Pons (tissue), 1 donor: ENCODE measurements at places on chromosomes 11 and 22.

- no peak for DNase-seq
Observed at GRCh38 chr22:41302021-41302767, 869 bp downstream of the ZC3H7B start.

- DNase-seq = no peak
Observed at GRCh38 chr11:36736103-36736502, 138.1 kb upstream of the RAG2 start.

- DNase-seq = no peak
Observed at GRCh38 chr22:27329966-27330645, 471.4 kb downstream of the MN1 start.

DNA sequence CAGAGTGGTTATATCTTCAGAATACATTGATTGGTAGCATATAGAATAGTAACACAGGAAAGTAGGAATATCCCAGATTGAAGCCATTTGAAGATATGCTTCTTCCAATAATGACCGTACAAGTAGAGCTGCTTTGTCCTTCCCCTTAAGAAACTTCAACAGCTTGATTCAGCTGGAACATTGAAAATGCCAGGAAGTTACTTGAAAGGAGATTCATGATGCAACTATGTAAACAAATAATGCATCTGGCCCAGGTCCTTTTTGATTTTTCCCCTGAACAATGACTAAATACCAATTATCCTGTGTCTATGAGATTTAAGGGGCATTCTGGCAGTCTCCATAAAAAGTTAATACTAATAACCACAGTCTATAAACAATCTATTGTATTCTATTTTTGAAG is 3.0 kb downstream of the DKK3 start:
- DNase-seq = no peak

- no peak for DNase-seq
Observed at GRCh38 chr11:72466410-72466809, 32.1 kb upstream of the CLPB start.

GRCh38 chr11:46305295-46305694 is 27.8 kb downstream of the CREB3L1 start:
- DNase-seq = no peak

DNA sequence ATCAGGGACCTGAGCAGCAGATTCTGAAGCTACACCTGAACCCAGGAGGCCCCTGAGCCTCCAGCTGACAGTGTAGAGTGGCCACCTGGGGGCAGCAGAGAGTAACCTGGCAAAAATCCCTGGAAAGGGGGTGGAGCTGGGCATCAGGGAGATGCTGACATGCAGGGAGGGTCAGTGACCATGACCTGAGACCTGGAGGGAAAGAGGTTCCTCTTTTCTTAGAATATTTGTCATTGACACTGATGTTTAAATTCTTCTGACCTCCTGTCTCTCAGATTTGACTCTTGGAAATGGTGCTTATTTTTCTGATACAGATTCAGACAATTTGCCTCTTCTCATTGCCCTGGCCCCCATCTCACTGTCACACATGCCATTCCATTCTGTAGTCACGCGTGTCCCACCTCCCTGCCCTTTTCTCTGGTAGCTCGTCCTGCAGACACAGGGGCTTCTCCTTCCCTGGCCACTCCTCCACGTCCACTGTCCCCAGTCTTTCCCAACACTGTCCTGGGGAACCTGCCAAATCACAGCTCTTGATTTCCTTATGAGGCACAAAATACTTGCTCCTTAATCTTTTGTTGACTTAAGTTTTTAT is 117.2 kb upstream of the IGLL5 start:
- DNase-seq = no peak

- DNase-seq = no peak
Observed at GRCh38 chr22:43180670-43181069, 6.3 kb downstream of the TTLL12 start.

DNA sequence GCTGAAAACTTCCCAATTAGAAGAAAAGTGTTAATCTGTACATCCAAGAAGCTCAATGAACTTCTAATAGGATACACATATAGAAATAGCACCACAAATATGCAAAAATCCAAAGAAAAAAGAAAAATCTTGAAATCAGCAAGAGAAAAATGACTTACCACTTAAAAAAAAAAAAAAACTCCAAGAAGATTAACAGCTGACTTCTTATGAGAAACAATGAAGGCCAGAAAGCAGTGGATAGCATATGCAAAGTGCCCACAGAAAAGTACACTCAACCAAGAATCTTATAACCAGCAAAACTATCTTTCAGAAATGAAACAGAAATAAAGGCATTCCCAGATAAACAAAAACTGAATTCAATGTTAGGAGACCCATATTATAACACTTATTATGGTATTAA is 29.9 kb upstream of the OR5B12 start:
- DNase-seq = no peak

DNA sequence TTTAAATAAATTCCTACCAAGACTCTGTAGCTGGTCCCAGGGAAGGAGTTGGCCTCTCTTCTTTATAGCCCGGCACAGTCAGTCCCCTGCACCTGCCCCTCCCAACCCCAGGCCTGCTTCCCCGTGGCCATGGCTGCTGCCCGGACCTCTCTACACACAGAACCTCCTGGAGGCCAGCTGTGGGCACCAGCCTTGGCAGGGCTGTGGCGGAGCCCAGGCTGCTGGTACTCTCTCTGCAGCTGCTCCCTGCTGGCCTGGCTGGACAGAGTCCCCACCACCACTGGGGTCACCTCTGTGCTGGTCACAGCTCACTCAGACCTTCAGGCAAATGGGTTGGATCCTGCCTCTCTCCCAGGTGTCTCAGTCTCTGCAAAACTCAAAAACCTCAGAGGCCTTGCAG is 69.3 kb downstream of the LRP5 start:
- DNase-seq = no peak

DNA sequence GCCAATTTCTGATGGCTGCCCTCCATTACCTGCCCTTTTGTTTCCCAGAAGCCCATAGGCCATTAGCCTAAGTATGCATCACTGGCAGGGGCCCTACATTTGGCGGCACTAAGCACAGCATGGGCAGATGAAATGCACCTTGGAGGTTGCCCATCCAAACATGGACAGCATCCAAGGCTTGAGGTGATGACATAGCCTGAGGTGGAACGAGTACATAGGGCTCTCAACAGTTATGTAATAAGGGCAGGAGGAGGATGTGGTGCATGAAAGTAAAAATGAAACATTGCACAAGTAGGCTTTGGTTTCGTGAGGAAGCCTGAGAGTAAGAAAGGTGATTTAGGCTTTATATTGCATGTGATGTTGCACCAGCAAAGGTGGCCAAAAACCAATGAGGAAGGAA is 148.1 kb downstream of the FAM76B start:
- peak; percentile 15 for DNase-seq

DNA sequence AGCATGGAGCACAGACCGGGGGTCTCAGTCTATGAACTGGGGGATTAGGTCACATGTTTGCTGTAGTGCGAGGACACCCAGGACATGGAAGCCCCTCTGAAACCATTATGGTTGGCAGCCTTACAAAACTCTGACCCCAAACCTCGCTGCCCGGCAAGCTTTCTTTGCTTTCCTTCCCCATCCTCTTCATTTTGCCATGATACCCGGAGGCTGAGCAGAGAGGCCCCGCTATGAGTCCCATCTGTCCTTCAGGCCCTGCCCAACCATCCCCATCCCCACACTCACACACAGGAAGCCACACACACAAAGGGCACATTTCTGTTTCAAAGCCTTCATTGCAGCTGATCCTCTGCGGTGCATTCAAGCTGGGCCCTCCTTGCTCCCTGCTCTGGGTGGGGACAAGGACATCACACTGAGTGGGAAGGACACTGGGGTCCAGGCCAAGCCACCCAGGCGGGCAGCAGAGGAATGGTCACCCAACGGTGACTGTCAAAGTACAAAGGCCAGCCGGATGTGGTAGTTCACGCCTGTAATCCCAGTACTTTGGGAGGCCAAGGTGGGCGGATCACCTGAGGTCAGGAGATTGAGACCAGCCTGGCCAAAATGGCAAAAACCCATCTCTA is 176.5 kb downstream of the CTTN start:
- DNase-seq = no peak

- peak; percentile 70 for DNase-seq
Observed at GRCh38 chr11:8263769-8264410, at the start of gene LMO1. Gene LMO1, minus strand, starts transcription at chr11:8263878. Its CDS starts 516 bp downstream, at chr11:8263362.

GRCh38 chr22:32707971-32708370 is 93.5 kb upstream of the TIMP3 start:
- DNase-seq = no peak

DNA sequence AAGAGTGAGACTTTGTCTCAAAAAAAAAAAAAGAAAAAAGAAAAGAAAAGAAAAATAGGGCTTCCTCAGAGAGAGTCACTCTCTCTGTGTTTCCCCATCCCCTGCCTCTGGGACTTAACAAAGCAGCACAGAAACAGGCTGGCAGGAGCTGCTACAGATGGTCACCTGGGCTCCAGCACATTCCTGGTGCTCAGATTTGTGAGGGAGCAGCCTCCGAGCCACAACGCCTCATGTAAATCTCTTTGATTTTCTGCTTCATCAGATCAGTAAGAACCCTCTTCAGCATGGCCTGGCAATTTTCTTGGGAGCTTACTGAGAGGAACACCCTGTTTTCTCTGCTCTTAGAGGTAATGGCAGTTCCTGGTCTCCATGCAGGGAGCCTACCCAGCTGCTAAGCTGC is 15.2 kb upstream of the LDHA start:
- no peak for DNase-seq

DNA sequence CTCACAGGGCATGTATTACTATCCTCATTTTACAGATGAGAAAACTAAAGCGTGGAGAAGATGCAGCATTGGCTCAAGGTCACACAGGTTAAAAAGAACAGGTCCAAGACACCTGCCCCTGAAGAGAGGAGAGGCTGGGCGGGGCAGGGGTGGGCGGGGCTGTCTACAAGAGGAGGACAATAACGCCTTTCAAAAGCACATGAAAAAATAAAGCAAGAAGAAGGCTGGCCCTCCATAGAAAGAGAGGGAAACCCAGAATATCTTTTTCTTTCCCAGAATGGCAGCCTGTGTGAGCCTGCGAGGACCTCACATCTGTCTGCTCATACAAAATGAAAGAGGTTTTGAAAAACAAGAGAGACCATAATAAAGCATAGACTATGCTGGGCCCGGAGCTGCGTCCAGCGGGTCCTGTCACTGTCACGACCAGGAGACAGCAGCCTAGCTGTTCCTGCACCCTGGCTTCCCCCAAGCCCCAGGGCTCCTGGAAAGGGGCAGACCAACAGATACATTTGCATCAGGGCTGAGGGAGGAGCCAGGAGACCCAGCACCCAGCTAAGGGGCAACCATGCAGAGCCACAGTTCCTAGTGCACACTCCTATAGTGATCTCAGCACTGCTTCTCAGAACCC is 61.6 kb downstream of the DSCAML1 start:
- DNase-seq = peak; percentile 82

DNA sequence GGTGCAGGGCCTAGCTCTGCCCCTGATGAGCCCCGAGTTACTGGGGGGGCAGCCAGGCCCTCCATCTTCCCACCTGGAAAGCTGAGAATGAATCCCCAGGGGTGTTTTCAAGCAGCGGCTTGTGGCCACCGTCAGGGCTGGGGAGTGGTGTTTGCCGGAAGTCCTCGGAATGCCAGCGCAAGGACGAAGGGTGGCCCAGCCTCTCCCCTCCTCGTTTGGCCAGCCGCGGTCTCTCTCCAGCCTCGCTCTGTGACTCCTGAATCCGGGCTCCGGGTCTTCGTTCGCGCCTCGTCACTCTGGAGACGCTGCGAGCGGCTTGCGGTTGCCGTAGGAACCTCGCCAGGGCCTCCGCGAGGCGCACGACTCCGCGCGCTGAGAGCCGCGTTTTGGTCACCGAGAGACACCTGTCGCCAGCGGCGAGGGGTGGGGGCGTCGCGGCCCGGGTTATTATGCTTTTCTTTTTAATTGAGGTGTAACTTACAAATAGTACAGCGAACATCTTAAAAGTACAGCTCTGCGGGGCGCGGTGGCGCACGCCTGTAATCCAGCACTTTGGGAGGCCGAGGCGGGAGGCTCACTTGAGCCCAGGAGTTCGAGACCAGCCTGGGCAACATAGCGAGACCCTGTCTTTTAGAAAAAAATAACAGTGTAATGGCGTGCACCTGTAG is 6.3 kb upstream of the KDELR3 start:
- DNase-seq = peak; percentile 30

GRCh38 chr22:21646608-21647590 is 4.8 kb downstream of the SDF2L1 start:
- peak; percentile 82 for DNase-seq

GRCh38 chr22:46013460-46014416 is 36.8 kb upstream of the WNT7B start:
- DNase-seq = peak; percentile 78

DNA sequence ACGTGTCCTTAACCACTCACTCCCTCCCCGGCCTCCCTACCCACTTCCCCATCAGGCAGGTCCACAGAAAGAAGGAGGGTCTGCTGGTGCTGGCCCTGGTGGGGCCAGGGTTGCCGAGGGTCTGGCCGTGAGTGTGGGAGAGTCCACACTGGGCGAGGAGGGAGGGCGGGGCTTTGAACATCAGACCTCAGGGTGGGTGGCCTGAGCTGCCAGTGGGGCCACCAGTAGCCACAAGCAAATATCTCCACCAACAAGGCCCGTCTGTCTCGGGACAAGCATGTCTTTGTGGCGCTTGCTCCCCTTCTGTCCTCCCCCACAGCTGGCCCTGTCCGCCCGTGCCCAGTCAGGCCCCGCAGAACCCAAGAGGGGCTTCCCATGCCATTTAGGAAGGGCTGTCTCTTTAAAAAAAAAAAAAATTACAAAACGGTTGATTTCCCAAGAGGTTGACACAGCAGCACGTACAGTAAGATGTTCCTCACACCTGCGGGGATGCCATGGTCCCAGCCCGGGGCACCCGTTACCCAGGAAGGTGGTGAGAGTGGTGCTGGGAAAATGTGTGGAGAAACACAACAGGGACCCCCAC is 17.7 kb upstream of the TALDO1 start:
- peak; percentile 94 for DNase-seq

DNA sequence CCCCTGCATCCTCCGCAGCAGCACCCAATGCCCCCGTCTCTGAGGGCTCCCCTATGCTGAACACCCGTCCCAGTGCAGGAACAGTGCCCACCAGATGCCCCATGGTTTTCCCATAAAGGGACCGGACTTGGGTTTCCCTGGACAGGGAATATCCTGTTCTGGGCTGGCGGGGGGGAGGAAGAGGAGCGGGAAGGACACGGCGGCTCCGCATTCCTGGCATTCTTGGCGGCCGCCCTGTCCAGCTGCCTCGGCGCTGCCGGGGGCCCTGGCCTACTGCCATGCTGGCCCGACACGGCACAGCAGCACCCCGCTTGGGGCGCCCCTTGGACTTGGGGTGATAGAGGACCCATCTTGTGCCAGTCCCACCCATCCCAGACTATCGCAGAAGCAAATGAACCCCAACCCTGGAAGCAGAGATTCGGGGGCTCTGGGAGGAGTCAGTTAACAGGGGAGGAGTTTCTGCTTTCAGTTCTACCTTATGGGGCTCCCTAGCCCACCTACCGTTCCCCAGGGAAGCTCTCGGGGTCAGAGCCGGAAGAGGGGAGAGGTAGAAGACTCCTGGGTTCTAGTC is 23.7 kb upstream of the CBX7 start:
- DNase-seq = no peak

- DNase-seq = no peak
Observed at GRCh38 chr11:116852261-116853031, 15.0 kb upstream of the APOA1 start.

DNA sequence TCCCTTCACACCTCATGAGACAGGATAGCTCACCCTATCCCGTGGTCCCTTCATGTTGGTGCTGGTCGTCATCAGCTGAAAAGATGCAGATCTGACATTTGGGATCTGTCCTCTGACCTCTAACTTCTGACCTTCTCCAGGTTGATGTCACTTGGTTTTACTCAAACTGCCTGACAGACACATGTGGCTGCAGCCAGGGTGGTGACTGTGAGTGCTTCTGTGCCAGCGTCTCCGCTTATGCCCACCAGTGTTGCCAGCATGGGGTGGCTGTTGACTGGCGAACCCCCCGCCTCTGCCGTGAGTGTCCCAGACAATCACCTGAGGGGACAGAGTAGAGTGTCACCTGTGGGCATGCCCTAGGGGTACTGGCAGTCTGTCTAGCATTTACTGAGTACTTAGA is 49.7 kb downstream of the OTOG start:
- no peak for DNase-seq
